Suppressor macrophage treated with lipopolysaccharide for 4 hours (primary cell): ENCODE measurements at places on chromosomes 5 and 9.

- DNase-seq = no peak
Measured at GRCh38 chr9:94931740-94932139, 205.2 kb downstream of the AOPEP start.

DNA sequence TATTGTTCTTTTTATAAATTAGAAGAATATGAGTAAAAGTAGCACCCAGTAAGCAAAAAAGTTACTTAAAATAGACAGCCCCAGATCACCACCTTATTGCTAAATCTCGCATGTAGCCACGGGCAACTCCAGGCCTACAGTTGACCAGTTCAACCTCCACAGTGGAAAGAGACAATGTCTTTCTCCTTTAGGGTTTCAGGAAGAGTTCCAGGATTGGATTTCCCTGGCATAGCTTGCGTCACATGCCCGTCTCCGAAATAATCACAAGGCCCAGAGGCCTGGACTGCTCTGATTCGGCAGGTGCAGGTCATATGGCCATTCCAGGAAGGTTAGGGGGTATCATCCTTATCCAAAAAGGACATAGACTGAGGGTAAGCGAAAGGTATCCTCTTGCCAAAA is 9.9 kb upstream of the PFDN1 start:
- DNase-seq = no peak

GRCh38 chr5:177311392-177311722 is 341 bp downstream of the MXD3 start:
- DNase-seq = no peak

DNA sequence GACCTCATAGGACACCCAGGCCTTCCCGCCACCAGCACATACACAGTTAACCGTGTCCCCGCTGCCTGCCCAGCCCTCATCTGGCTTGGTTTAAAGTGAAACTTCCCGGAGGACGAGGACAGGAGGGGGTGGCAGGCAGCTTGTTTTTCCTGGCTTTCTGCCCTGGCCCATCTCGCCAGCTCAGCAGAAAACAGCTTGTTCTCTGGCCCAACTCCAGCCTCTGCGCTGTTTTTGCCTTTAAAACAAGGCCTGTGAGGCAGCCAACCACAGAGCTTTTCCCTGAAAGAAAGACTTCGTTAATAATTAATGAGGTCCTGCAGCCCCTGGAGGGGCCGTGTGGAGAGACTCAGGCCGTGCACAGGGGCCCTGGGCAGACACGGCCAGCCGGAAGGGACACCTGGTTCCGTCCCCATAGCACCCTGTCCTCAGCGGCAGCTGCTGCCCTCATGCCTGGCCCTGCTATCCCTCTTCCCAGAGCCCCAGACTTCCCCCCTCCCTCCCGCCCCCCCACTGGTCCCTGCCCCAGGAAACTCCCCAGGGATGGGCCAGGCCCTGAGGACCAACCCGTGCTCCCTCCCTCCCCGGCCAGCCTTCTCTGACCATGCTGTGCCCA is 108.7 kb downstream of the RXRA start:
- DNase-seq = peak; percentile 63

DNA sequence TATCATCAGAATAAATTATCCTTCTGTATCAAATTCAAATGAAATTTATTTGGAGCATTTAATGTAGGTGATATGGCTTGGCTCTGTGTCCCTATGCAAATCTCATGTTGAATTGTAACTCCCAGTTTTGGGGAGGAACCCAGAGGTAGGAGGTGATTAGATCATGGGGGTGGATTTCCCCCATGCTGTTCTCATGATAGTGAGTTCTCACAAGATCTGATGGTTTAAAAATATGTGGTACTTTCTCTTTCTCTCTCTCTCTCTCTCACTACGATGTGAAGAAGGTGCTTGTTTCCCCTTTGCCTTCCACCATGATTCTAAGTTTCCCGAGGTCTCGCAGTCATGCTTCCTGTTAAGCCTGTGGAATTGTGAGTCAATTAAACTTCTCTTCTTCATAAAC is 678.4 kb upstream of the RGMB start:
- no peak for DNase-seq

DNA sequence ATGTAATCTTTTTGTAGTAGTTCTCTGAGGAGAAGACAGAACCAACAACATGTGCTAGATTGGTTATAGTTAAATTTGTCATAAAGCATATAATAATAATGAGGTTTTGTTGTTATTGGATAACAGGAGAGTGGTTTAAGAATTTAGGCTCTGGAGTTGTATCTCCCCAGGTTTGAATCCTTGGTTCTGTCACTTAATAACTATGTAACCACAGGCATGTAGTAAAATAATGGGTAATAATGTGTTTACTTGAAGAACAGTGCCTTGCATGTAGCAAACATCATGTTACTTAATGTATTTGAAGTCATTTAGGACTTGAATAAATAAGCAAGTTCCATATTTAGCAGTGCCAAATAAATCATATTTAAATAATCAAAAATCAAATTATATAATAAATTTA is 55.8 kb downstream of the NSD1 start:
- no peak for DNase-seq

DNA sequence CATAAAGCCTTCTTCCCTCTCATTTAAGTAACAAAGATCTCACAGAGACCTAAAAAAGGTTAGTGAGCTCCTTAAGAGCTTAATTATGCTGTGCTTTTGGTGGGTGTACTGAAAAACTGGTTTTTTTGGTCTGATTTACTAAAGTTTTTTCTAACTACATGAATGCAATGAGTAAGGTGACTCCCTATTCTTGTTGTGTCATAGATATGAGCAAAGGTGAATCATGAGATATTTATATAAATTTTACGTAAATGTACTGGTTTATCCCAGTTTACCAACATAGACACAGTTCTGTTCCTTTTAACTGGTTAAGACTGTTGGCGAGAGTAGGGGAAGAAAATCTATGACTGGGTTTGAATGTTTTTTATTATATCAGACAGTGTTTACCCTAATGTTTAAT is 250.5 kb downstream of the NR2F1-AS1 start:
- no peak for DNase-seq

DNA sequence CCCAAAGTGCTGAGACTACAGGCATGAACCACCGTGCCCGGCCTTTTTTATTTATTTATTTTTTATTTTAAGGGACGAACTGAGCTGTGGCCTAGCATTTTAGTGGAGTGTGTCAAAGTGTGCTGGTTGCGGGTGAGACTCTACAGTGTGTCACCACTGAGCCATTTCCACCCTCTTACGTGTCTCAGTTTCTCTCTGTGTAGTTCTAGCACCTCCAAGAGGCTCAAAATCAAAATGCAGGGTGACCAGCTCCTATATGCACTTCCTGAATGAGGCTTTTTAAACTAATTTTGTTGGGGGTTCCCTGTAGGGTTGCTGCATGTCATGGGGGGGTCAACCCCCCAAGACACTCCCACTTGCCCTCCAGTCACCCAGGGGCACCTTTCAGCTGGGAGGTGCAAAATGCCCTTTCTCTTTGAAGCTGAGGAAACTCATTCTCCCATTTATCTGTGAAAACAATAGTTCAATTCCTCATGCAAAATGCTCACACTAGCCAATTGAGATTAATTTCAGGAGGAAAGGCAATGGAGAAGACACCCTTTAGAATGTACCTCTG is 69.3 kb downstream of the COL15A1 start:
- DNase-seq = no peak

GRCh38 chr5:89992201-89992600 is 417.4 kb downstream of the CETN3 start:
- no peak for DNase-seq

DNA sequence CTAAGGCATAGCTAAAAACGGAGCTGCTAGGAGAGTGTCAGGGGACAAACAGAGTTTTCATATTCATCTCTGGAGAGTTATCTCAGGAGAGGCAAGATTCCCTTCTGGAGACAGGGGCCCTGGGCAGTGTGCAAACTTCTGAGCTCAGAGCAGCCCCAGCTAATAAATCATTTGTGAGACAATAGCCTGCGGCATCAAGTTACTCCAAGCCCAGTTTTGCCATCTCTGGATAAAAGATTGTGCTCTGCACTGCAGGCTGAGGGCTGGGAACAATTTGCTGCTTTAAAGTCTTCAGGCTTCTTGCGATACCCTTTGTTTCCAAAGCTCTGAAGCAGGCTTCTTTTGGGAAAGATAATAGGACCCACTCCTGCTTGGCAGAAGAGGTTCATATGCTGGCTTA is 164.3 kb upstream of the BRINP1 start:
- no peak for DNase-seq

- peak; percentile 56 for DNase-seq
Measured at GRCh38 chr5:6644794-6645241, 11.6 kb downstream of the SRD5A1 start.

- no peak for DNase-seq
Measured at GRCh38 chr5:488744-489688, 35.2 kb downstream of the SLC9A3 start.

DNA sequence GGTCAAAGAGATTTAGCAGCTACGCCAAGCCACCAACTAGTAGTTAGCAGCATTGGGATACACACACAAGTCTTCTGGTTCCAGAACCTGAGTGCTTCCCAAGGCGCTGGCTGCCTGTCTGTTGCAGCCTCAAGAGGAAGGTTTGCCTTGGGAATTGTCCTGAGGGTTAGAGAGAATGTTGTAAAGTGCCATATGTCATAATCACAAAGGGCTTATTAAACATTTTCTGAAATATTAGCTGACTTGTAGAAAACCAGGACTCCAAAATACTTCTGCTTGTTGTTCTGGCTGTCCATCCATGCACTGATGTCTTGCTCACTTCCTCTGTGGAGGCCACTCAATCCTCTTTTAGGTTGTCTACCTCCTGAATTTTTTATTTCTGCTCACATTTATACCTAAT is 46.3 kb downstream of the SLC36A1 start:
- no peak for DNase-seq

DNA sequence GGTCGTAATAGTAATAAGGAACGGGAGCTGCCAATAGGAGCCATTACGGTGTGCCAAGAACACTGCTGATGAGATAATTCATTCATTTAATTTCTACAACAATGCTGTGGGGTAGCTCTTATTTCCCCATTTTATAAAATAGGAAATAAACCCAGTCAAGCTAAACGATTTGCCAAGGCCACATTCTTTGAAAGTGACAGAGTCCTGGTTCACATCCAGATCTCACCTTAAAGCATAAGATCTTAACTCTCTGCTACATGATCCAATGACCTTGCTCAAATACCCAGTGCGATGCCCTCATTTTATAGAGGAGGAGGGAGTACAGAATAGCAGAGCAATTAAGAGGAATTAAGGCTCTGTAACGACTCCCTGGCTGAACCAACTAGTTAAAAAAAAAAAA is 5.0 kb downstream of the PDE6A start:
- DNase-seq = peak; percentile 38

- DNase-seq = no peak
Measured at GRCh38 chr9:128643519-128644300, 12.9 kb downstream of the DYNC2I2 start.

DNA sequence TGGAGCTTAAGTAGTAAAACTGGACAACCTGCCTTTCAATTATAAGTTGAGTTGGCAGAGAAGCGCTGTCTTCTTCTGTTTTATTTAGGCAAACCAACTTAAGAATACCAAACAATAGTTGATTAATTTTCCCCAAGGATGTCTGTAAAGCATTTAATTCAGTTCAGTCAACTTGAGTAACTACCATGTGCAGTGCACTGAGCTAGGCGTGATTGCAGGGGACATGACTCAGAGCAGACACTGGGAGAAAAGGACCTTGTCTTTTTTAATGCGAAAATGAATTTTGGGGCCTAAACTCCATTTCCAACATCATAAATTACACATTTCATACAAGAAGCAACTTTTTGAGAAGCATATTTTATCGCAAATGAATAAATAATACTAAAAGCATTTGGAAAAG is 66.3 kb downstream of the FBXL7 start:
- DNase-seq = no peak

DNA sequence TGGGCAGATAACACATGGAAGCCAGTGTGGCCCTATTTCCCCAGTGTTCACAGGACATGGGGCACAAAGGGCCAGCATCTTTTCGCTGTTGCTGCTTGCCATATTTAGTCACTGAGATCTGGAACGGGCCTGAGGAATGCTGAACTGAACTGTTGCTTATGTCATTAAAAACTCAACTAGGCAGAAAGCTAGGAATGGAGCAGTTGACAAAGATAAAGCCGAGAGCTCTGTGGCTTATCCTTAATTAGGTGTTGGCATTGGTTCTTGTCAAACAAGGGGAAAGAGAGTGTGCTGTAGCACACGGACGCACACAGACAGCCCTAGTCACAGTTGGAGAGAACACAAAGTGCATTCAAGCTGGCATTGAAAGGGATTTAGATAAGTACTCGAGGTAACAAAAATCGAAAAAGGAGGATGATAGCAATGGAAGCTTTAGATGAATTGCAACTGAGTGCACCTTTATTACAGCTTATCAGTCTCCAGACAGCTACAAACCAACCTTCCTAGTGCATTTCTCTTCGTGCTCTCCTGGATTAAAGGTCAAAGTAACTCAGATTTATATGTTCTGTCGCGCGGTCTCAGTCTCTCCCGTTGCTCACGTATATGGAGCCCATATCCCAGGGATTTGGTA is 450.2 kb upstream of the ZNF608 start:
- DNase-seq = no peak

GRCh38 chr5:97112230-97112629 is 30.2 kb downstream of the LIX1 start:
- no peak for DNase-seq

DNA sequence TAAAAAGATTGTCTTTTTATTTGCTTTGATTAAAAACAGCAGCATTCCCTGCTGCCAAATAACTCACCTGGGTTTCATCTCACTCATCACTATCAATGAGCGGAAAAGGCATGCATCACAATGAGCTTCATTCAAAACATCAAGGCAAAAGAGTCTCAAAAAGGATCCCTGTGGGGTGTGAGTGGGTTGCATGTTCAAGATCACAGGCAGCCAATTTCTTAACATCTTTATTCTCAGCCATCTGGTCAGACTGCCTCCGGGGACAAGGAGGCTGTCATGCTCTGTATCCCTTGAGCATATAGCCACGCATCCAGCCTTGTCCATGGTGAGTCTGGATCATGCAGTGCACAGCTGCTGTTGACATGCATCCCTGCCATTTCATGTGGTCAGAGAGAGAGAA is 117.1 kb downstream of the ICE1 start:
- DNase-seq = no peak

DNA sequence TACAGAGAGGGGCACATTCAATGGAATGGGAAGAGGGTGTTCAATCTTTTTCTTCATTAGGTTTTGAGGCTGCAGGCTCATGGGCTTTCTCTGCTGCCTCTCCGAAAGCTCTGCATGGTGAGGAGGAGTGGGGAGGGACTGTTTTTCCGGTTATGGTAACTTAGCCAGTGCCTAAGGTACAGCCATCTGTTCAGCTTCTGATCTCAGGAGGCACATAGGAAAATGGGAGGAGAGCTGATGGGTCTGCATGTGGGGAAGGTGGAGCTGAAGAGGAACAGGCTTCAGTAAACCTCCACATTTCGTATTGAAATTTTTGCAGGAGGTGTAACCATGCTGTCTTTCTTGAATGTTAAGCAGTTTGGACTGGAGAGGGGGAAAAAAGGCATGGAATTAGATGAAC is 1020.4 kb upstream of the WWC1 start:
- no peak for DNase-seq
